ENCODE measurements at places on chromosomes 4 and X.

GRCh38 chrX:4708970-4709760 is 995.7 kb upstream of the PRKX start:
- no peak for DNase-seq

GRCh38 chr4:154422152-154422551 is 69.4 kb downstream of the DCHS2 start:
- no peak for DNase-seq

GRCh38 chr4:93042746-93043145 is 739.0 kb downstream of the GRID2 start:
- no peak for DNase-seq

DNA sequence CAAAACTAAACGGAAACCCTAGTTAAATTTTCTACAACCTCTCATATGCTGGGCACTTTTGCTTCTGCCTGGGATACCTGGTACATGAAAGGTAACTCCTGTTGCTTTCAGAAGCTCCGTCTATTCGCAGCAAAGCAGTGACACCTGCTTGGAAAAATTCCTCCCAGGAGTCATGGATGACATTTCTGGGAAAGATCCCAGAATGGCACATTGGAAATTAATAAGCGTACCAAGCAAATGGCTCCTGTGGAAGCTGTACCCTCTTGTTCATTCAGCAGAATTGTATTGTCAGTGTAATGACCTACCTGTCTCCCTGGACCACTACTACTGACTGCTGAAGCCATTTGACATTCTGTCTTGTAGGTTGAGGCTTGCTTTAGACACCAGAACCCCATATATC is 349.7 kb upstream of the NOCT start:
- no peak for DNase-seq

DNA sequence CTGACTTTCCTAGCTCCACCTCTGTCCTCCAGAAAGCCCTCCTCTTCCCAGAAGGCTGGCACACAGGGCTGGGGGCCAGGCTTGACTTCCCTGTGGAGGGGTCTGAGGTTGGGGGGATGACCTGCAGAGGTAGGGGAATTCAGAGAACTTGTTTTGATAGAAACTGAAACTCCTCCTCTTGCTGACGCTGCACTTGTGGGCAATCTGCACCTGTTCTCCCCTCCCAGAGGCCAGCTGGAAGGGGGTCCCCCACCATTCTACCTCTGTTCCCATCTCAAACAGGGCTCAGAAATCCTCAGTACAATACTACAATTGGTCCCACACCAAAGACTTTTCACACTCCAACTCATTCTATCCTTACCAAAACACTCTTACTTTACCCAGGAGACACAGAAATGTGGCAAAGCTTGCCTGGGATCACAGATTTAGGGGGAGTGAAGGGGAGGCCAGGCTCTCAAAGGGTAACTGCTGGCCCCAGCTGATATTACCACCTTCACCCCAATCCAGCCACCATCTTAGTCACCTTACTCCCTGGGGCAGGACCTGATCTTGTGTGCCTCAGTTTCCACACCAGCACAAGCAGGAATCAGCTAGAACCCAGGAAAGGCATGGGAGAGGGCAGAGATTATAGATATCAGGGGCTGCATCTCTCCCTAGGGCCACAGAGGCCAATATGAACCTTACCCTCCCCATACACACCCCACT is 18.5 kb downstream of the OTUD5 start:
- no peak for DNase-seq

- DNase-seq, result no peak
Measured at GRCh38 chr4:123350191-123350544, 46.4 kb upstream of the SPRY1 start.

DNA sequence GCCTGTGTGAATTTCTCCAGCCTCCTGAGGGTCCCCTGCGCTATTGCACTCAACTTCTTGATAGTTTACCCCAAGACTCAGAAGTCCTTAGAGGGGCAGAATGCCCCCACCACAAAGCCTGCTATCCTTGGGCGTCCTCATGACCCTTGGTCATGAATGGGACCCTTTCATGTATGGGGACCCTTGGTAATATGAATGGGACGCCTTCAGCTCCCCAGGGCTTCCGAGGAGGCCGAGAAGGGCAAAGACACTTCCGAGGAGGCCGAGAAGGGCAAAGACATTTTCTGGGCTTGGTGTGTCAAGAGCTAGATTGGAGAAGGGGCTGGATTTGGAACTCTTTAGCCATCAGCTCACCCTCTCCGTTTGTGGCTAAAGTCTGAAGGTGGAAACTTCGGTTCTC is 8.6 kb downstream of the SHOX start:
- DNase-seq, result no peak

GRCh38 chrX:107716118-107716684 is 59.4 kb downstream of the TSC22D3 start:
- DNase-seq, result no peak

- DNase-seq, result no peak
Measured at GRCh38 chr4:1542516-1543320, 136.5 kb upstream of the NKX1-1 start.

GRCh38 chrX:6184900-6185515 is 43.7 kb downstream of the NLGN4X start:
- DNase-seq, result no peak

DNA sequence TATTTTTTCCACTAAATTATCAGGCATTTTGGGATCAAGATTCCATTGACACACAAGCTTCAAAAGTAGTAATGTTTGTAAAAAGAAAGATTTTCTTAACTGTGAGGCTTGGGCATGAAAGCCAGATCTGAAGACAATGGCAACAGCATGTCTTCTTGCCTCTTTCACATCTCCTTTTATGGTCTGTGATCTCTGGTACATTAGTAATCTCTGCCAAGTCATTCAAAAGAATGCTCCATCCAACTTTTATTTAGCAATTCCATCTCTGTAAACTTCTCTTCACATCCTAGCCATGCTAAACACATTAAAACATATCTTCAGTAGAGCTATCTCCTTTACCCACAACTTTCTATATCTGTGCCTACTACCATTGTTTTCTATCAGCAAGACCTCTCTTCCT is 465.4 kb downstream of the FAT4 start:
- DNase-seq, result no peak

GRCh38 chrX:47590984-47591383 is 8.7 kb downstream of the TIMP1 start:
- no peak for DNase-seq

- no peak for DNase-seq
Measured at GRCh38 chr4:126435491-126435890, 1120.7 kb downstream of the FAT4 start.

DNA sequence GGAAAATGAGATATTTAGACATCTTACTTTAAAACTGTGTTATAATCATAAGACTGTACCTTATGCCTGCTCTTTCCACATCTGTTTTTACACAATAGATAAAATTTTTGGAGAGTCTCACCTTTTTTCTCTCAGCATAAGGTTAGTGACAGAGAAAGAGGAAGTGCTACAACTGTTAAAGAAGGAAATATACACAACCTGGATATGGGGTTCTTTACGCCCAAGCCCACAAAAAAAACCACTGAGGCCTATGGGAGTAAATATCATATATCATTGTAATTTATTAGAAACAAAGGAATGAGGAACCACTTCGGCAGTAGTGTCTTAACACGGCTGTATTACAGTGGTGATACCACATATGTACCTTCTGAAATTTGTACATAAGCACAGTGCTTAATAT is 265.9 kb upstream of the GK2 start:
- DNase-seq, result no peak

- DNase-seq, result no peak
Measured at GRCh38 chrX:130566028-130566683, 164.4 kb downstream of the RBMX2 start.

GRCh38 chrX:39167791-39168190 is 366.5 kb downstream of the MID1IP1 start:
- DNase-seq, result no peak

DNA sequence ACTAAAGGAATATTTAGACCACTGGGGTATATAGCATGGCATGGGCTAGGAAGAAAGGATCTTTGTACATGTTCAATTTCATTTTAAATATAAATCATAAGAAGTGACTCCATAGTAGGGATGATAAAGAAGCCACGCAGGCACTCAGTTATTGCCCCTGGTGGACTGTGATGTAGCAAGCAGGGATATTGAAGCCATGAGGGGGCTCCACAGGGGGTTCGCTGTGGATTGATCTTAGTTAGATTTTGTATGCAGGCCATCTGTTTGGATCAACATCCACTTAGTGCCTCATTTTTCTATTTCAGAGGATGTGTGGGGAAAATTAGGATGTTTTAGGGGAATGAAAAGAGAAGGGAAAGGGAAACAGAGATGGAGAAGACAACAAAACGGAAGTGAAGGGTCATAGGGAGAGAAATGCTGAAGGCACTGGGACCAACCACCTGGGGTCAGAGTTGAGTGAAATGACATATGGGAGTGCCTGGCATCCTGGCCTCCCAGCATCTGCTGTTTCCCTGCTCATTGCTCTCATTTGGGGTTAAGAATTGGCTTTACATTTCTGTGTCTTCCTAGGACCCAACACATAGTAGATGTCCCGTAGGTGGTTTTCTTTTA is 11.2 kb upstream of the FREM3 start:
- DNase-seq, result no peak

DNA sequence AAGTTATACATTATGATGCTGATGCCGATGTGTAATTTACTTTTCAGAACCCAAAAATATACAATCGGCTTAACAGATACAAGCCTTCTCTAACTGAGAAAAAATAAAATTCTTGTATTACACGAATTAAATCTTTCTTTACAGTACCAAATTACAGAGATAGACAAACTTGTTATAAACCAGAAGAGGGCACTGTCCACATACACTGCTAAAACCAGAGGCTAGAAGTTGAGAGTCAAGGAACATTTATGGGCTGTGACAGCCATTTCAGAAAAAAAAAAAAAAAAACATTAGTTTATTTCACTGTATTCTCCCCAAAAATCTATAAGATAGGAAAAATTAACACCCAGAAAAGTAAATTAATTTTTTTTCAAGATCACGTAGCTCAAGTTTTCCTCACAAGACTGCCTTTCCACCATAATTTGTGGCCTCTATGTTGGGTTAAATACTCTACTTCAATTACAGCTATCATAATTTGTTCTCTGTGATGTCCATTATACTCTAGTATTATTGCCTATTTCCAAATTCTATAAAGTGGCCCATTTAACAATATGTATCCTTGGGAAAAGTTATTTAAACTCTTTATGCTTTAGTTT is 12.0 kb downstream of the EREG start:
- DNase-seq, result no peak

GRCh38 chr4:120452001-120452400 is 385.4 kb upstream of the MAD2L1 start:
- DNase-seq, result no peak

DNA sequence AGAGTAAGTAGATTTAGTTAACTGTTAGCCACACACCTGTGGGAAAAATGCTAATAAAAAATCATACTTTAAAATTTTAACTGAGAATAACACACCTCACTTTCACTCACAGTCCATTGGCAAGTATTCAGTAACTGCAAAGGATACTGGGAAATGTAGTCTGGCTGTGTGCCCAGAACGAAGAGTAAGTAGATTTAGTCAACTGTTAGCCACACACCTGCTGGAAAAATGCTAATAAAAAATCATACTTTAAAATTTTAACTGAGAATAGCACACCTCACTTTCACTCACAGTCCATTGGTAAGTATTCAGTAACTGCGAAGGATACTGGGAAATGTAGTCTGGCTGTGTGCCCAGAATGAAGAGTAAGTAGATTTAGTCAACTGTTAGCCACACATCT is 178.4 kb upstream of the NWD2 start:
- DNase-seq, result no peak

- no peak for DNase-seq
Measured at GRCh38 chrX:69019073-69019890, 146.0 kb downstream of the PJA1 start.

All from NCI-H1092 (cell line).